ENCODE measurements at places on chromosomes 6 and 20. TPM values are rescaled to one million over a fixed set of nuclear protein-coding genes. Genes with fewer than 3 reads are reported as not detected.

The C6orf62 gene
- total RNA-seq, result 166 TPM

The OR2W1 gene
- not detected for total RNA-seq

The LINC00237 gene
- total RNA-seq, result not detected

The ZBP1 gene
- total RNA-seq, result 27.5 TPM

The HNF4A gene
- not detected for total RNA-seq

The SLC22A16 gene
- total RNA-seq, result not detected

The NOX3 gene
- total RNA-seq, result not detected

The SLC9A8 gene
- total RNA-seq, result 22.3 TPM

The FOXS1 gene
- total RNA-seq, result not detected

The MEI4 gene
- total RNA-seq, result not detected

The CRYBG1 gene
- 37.3 TPM for total RNA-seq

The FGD2 gene
- total RNA-seq, result 9.8 TPM

The KHDC1L gene
- total RNA-seq, result not detected

The RIPPLY2 gene
- not detected for total RNA-seq

The BPIFB1 gene
- total RNA-seq, result not detected

The GGTLC1 gene
- total RNA-seq, result not detected

The TASP1 gene
- total RNA-seq, result 10.7 TPM

The MDC1 gene
- total RNA-seq, result 50.2 TPM

The PSORS1C1 gene
- total RNA-seq, result not detected

The LHFPL5 gene
- not detected for total RNA-seq

The TP53TG5 gene
- not detected for total RNA-seq

Data from activated naive CD8-positive, alpha-beta T cell treated with anti-CD3 and anti-CD28 coated beads, Interleukin-2, amount 10 ng/mL, durations not matched to agents 7 days and 5 days (primary cell).